Heart right ventricle (tissue), 16 donors: ENCODE measurements at places on chromosomes 11 and 22. TPM values are rescaled to one million over a fixed set of nuclear protein-coding genes. Genes with fewer than 3 reads are reported as not detected.

GRCh38 chr11:130394615-130395014 lies 33.8 kb downstream of the ADAMTS8 start:
- no peak for DNase-seq

DNA sequence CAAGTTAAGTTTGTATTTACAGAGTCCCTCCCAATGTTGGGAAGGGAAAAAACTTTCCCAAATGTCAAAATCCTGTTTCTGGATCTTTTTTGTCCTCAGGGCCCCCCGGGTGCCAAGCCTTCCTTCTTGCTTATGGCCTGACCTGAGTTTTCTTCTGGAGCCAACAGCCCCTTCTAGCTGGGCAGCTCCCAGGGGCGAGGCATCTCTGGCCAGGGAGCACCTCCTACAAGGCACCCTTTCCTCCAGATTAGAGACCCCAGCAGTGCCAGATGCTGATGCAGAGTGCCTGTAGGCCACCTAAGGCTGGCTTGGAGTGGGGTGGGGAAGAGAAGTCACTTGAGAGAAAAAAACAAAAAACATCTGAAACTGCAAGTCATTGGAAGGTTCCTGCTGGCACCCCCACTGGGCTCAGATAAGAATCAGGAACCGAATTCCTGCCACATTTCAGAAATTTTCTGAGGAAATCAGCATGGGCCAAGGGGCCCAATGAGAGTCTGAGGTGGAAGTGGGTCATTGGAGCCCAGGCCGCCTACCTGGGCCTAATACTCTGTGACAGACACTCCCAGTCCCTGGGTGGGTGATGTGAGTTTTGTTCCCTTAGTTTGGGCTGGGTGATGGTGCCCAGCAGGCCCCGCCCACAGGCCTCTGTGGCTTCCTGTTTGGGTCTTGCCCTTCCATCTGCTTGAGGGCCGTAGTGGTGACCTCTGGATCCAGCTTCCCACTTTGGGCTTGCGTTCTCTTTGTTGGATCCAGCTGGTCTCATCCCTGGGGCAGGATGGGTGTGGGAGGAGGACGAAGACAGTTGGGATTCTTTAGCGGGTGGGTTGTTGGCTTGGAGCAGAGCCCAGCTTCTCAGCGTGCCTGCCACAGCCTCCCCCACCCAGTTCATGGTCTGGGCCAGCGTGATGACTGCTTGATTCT lies 40.6 kb downstream of the PARVA start:
- no peak for DNase-seq

GRCh38 chr22:45996241-45997076 lies 19.5 kb upstream of the WNT7B start:
- DNase-seq = peak; percentile 66

GRCh38 chr11:22807391-22807790 lies 22.2 kb downstream of the SVIP start:
- DNase-seq = no peak

DNA sequence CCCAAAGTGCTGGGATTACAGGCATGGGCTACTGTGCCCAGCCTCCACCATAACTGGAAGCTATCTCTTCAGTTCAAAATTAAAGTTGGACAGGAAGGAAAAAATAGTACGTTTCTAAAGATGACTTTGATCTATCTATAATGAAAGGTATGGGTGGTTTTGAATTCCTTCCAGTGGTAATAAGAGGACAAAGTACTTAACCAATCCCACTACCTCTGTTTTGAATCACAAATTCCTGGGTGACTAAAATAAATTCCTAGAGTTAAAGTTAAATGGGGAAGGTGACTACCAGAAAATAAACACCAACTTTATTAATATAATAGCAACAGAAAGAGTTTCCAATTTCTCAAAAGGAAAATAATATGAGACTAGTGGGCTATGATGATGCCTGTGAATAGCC lies 9.1 kb downstream of the PHF5A start:
- no peak for DNase-seq

Gene NLRP6
- 0.09 TPM for polyA plus RNA-seq

- DNase-seq = peak; percentile 30
Observed at GRCh38 chr11:104163100-104164027, 583 bp downstream of the PDGFD start.

Gene FAM181B
- 0.29 TPM for polyA plus RNA-seq

Gene NCF4
- 4.6 TPM for polyA plus RNA-seq

- no peak for DNase-seq
Observed at GRCh38 chr11:113577356-113578032, 102.3 kb upstream of the DRD2 start.

GRCh38 chr11:61927501-61927900 lies 10.1 kb upstream of the RAB3IL1 start:
- no peak for DNase-seq

Gene RFPL2
- polyA plus RNA-seq = not detected

DNA sequence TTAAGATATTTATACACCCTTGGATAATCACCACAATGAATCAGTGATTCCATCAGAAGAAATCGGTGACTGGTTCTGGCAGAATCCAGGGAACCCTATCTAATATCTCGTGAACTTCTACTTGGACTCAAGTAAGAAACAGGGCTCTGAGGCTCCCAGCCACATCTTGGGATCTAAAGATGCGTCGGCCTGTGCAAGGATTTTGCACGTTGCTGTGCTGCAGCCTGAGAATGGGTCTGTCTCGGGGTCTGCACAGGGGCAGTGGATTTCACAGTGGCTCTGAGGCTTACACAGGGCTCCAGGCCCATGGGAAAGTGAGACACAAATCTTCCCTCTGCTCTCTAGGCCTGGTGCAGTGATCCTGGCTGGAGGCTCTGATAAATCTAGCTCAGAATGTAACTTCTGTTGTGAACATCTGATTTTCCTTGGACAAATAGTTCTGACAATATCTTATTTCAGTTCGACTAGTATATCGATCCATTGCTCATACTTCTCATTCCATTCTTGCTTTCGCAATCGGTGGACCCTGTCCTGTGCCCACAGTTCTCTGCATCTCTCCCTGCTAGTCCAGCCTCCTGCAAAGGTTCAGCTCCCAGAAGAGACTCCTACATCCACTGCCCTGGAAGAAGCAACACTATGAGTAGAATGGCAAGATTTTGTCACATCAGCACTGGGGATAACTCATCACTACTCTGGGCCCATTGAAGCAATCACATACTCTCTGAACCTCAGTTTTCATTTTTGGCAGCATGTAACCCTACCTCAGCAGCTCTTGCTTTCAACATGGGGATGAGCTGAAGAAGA lies 105.5 kb upstream of the TOP3B start:
- no peak for DNase-seq

DNA sequence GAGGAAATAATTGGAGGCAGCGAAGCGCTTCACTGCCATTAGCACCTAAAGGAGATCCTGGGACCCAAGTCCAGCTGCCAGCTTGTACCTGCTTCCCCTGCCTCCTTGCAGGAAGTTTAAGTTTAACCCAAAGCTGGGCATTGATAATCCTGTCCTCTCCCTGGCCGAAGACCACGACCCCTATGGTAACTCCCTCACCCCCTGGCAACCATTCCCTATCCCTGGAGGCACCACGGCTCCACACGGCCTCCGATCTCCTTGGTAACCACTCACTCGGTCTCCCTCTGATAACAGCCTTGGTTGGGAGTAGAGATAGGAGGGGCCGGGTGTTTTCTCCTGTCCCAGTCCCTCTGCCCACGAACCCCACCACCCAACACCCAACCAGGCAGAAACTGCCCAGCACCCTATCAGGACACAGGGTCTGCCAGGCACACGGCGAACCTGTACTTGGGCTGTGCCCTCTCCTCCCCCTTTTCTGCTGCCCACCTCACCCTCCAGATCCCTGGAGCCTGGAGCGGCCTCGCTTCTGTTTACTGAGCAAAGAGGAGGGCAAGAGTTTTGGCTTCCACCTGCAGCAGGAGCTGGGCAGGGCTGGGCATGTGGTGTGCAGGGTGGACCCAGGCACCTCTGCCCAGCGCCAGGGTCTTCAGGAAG lies 833 bp downstream of the NHERF4 start:
- DNase-seq = no peak

Gene NAALAD2
- polyA plus RNA-seq = 2.7 TPM

- no peak for DNase-seq
Observed at GRCh38 chr11:101618709-101619108, 34.9 kb upstream of the TRPC6 start.

DNA sequence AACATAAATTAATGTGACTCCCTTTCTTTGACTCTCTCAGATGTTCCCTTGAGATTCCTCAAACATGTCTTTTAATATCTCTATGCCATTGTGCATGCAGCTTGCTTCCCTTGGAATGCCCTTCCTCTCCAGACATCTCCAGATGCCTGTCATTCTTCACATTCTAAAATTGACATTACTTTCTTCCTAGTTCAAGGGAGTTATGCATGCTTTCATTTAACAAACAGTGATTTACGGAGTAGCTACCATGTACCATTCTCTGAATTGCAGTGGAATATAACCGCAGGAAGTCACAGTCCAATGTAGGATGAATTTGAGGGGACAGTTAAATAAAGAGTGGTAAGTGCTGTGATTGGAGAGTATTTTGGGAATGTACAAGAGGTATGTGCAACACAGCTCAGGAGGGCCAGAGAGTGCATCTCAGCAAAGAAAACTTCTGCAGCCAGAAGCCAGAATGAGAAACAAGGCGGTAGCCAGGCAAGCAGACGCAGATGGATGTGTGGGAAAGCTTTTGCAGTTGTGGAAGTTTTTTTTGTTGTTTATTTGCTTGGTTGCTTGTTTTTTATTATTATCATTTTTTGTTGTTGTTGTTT lies 18.7 kb downstream of the MMP10 start:
- DNase-seq = no peak

DNA sequence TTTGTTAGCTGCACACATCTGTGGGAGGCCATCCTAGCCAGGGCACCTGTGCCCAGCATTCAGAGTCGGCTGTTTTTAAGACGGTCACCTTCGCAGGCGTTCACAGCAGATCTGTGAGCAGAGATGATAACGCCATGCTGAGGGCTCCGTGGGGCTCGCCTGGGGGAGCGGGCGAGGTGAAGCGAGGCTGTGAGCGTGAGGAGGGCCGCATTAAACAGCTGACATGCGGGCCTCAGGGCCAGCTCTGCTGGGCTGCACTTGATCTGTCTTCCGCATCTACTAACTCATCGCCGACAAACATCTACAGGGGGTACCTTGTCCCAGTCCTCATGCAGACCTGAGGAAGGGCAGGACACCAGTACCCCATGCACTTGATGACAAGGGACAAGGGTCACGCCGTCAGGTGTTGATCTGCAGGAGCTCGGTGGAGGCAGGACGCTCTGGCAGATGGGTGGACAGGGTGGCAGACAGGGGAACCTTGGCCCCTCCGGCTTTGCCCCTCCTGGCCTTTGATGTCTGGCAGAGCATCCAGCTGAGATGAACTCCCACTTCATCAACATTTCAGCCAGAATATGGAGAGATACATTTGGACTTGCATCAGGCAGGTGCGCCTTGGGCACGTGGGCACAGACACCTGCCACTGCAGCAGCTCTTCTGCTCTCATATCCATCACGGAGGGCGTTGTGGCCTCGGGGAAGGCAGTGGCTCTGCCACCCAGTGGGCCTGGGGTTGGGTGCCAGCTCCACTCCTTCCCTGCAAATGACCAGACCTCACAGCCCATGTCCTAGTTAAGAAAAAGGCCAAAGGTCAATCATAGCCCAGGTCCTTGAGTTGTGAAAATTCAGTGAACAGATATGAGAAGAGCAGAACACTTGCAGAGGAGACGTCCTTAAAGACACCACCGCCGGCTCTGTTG lies 822.9 kb downstream of the BRD1 start:
- DNase-seq = no peak

GRCh38 chr11:18768472-18768901 lies 23.1 kb downstream of the PTPN5 start:
- no peak for DNase-seq

DNA sequence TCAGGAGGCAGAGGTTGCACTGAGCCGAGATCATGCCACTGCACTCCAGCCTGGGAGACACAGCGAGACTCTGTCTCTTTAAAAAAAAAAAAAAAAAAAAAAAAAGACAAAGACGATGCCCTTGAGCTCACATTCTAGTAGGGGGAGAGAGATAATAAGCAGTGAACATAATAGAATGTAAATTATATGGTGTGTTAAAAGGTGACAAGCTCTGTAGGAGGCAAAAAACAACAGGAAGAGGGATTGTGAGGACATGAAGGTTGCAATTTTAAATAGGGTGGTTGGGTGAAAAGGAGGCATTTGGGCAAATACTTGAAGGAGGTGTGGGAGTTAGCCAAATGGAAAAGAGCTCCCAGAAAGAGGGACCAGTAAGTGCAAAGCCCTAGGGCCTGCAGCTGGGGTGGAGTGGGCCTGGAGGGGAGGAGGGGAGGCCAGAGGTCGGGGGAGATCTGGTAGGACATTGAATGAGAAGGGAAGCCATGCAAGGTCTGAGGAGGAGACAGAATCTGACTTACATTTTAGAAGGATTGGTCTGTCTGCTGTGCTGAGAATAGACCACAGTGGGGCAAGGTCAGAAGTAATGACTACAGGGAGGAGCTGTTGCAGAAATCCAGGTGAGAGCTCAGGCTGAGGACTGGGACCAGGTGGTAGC lies 26.6 kb downstream of the P2RY2 start:
- DNase-seq = no peak

Gene TRPM5
- not detected for polyA plus RNA-seq

Gene NLRP14
- polyA plus RNA-seq = not detected

Gene GAL3ST3
- polyA plus RNA-seq = 0.07 TPM

DNA sequence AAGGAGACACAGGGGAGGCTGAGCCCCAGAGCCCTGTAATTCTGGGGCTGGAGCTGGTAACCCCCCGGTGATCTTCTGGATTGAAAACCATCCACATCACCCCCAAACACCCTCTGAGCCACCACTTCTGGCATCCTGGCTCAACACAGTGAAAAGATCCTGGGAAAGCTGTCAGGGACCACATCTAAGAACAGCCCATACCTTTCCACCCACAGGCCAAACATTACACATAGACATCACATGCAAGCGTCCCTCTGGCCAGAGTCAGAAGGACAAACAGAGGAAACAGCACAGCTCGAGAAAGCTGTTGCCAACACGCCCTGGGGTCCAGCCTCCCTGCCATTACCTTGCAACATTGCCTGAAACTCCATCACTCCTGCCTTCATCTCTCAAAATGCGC lies 469.5 kb downstream of the SOX6 start:
- DNase-seq = no peak

DNA sequence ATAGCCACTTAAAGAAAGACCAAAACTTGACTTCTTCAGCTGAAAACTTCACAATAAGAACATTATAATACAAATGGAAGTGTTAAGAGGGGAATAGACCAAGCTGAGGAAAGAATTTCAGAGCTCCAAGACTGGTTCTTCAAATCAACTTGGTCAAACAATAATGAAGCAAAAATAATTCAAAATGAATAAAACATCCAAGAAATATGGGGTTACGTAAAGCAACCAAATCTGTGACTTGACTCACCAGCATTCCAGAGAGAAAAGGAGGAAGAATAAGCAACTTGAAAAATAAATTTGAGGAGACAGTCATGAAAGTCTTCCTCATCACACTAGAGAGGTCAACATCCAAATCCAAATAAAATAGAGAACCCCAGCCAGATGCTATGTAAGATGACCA lies 31.4 kb downstream of the XKR3 start:
- DNase-seq = no peak

DNA sequence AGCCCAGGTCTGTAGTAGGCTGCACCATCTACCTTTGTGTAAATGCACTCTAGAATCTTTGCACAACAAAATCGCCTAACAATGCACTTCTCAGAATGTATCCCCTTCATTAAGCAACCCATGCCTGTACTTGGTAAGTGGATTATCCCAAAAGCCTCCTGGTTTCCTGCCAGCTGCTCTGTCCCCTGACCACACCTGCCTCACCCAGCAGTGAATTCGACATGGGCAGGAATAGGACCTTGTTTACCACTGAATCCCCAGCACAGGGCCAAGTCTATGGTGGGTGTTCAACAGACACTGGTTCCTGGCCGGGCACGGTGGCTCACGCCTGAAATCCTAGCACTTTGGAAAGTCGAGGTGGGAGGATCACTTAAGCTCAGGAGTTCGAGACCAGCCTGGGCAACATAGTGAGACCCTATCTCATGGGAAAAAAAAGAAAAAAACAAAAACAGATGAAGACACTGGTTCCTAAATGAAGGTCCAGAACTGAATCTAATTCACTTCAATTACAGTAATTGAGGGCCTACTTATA lies 5.1 kb upstream of the SYCE3 start:
- DNase-seq = no peak
